Activated effector memory CD4-positive, alpha-beta T cell treated with anti-CD3 and anti-CD28 coated beads, Interleukin-2, amount 50 U/mL, for 16 hours (primary cell): ENCODE measurements at places on chromosomes 7 and 10.
A peak's percentile ranks its signal among the peaks of the same experiment; 100 is the strongest.

DNA sequence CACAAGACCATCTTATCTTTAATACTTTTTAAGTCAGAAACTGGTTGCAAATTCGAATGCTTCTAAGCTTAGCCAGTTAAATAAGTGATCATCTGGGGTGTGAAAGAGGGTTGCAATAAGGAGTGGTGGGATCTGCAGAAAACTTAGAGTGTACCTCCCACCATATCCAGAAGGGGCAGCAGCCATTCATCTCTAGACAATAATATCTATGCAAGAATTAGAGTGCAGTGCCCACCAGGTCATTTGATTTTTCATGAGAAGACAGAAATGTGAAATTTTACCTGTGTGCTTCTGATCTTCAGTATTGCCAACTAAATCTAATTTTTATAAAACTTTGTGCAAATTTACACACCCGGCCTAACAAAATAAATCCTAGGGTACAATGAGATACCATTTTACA is 127.2 kb upstream of the SP4 start:
- no peak for DNase-seq

DNA sequence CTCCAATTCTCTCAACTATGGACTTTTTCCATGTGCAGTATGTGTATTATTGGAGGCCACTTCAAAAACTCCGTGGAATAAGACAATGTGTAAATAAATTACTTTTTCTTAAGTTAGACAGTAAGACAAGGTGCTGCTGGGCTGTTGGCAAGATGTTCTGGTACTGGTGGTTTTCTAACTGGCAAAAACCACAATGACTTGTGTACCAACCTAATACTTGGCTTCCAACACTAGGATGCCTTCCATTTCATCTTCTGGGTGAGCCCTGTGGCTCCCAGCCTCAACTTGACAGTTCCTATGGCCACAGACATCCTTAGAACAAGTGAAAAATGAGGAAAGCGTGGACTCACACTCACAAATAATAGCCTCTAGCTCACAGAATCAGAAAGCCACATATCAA is 77.0 kb downstream of the OSBPL3 start:
- DNase-seq = no peak

DNA sequence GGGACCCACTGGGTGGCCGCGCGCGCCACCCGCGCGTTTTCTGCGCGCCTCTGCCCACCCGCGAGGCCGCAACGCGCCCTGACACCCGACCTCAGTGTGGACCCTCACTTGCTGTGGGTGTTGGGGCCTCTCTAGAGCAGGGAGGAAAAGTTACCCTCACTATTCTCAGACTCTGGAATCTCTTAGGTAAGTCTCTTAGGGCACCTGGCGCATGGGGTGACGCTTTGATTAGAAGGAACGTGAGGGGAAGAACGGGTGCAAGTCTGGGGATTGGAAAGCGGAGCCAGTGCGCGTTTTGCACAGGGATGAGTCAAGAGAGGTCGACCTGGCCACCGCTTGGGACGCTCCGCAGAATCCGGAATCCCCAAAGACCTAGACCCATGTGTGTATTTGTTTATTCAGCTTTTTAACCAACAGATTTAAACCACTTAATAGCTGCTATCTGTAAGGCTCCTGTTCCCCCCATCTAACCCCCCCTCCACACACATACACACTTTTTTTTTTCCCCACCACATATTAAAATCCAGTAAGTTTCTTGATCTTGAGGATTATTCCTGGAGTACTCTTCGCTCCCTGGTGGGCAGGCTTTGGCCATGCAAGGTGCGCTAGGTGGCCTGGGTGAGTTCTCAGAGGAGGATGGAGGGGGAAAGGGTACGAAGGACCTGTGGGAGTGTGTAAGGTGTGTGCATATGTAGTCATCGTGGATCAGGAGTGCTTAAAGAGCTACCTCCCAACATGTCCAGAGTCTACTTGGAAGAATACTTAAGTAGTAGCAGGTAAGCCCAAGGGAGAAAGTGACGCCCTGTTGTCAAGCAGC is 169.1 kb upstream of the PPP1R3A start:
- no peak for DNase-seq

DNA sequence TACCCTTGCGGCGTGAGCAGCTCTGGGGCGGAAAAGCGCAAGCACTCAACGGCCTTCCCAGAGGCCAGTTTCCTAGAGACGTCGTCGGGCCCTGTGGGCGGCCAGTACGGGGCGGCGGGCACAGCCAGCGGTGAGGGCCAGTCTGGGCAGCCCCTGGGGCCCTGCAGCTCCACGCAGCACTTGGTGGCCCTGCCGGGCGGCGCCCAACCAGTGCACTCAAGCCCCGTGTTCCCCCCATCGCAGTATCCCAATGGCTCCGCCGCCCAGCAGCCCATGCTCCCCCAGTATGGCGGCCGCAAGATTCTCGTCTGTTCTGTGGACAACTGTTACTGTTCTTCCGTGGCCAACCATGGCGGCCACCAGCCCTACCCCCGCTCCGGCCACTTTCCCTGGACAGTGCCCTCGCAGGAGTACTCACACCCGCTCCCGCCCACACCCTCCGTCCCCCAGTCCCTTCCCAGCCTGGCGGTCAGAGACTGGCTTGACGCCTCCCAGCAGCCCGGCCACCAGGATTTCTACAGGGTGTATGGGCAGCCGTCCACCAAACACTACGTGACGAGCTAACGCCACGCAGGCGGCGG is 12.6 kb downstream of the TRIM8 start:
- no peak for DNase-seq

GRCh38 chr7:100444311-100445278 is 8.3 kb upstream of the PPP1R35 start:
- DNase-seq = peak; percentile 48

DNA sequence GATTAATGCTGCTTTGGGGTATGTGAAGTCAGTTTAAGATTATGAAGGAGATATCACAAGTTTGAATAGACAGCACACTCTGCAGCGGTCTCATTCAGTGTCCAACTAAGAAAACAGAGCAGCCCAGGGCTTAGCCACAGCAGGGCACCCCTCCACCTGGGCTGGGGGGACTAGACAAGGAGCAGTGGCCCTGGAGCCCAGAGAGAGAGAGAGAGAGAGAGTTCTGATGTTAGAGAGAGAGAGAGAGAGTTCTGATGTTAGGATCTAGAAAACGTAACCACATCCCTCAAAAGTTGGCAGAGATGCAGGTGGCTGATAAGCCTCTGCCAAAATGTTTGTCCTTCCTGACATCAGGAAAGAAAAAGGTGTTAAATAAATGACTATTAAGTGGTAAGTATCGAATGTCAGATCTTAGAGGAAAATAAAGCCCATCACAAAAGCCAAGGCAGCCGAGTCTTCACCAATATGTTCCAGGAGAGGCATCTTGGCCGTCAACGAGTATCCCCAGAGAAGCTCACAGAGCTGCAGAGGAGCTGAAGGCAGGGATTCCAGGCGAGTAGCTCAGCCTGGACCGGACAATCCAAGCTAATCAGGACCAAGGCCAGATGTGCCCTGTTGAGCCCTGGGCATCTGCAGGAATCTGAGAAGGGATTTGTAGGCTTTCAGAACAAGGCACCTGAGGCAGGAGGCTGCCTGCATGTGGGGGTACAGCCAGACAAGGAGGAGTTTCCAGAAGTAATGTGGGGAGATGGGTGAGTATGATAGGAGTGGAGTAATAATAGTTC is 150.1 kb upstream of the TCF7L2 start:
- DNase-seq = no peak
